ENCODE measurements at places on chromosomes 5 and 9.
A peak's percentile ranks its signal among the peaks of the same experiment; 100 is the strongest.

- DNase-seq, result no peak
Observed at GRCh38 chr9:113645227-113645977, 181.9 kb downstream of the RGS3 start.

DNA sequence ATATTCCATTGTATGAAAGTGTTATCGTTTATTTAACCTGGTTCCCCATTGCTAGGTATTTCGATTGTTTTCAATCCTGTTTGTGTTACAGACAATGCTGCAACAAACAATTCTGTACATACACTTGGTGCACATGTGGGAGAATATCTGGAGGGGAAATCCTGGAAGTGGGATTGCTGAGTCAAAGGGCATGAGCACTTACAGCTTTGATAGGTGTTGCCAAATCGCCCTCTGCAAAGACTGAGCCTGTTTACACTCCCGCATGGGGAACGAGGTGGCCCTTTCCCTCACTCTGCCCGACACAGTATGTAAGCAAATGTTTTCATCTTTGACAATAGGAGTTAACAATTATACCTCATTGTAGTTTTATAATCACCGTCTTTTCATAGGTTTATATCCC, 66.2 kb downstream of the PDE6A start:
- no peak for DNase-seq

- no peak for DNase-seq
Observed at GRCh38 chr5:149940941-149941644, 3.5 kb downstream of the PDE6A start.

DNA sequence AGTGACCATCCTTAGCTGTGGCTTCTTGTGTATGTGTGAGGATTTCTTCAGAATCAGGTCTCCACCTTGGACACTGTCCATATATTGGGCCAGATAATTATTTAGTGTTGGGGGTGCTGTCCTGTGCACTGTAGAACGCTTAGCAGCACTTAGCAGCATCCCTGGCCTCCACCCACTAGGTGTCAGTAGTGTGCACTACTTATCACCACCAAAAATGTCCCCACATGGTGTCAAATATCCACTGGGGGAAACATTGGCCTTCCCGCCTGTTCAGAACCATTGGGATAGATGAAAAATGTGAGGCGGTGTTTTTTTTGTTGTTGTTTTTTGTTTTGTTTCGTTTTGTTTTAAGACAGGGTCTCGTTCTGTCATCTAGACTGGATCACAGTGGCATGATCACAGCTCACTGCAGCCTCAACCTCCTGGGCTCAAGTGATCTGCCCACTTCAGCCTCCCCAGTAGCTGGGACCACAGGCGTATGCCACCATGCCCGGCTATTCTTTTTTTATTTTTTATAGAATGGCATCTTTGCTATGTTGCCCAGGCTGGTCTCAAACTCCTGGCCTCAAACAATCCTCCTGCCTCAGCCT, 67.7 kb downstream of the TENT4A start:
- peak; percentile 35 for DNase-seq

GRCh38 chr5:75071100-75071499, 18.7 kb upstream of the GCNT4 start:
- no peak for DNase-seq

- no peak for DNase-seq
Observed at GRCh38 chr5:72692231-72692637, 124.2 kb upstream of the TNPO1 start.

DNA sequence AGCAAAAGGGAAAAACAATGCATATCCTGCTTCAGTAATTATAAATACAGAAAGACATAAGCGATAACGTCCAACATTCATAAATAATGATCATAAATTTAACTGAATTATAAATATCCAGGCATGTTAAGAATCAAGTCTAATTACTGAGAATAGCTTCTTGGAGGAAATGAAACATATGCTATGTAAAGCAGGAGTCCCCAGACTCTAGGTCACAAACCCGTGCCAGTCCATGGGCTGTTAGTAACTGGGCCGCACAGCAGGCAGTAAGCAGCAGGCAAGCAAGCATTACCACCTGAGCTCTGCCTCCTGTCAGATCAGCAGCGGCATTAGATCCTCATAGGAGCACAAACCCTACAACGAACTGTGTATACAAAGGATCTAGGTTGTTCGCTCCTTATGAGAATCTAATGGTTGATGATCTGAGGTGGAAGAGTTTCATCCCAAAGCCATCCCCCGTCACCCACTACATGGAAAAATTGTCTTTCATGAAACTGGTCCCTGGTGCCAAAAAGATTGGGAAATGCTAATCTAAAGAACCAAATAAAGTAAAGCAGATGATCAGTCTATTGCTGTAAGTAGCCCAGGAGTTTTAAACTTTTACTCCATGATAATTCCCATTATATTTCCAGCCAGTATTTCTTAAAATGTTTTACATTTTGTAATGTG, 50.4 kb downstream of the CERT1 start:
- DNase-seq, result no peak

DNA sequence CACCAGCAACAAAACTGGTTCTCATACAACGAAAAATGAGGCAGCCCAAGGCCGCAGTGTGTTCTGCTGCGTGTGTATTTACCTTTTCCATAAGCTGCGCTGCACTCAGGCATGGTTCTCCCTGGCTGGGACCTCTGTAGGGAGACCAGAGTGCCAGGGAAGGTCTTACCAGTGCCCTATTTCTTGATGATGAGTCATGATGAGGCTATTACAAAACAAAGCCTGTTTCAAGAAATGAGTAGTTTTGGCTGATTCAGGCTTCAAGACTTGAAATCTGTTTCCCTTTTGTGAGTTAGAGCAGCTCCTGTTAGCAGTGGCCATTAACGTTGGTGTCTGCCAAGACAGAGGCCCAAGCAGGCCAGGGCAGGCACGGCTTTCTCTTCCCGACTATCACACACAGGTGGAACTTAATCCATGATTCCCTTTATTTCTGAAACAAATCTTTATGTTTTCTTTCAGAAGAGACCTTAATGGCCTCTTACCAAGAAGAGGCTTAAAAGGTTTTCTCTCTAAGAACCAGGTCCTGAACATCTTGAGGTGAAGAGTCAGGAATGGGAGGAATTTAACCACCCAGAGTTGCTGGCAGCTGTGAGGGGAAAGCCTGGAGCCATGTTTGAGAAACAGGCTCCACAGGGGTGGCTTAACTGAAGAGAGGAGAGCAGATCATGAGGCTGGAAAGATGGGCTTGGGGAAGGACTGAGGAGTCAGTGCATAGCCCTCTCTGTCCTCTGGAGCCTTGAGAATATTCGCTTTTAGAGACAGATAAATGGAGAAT, 41.4 kb upstream of the TIFAB start:
- peak; percentile 74 for DNase-seq

DNA sequence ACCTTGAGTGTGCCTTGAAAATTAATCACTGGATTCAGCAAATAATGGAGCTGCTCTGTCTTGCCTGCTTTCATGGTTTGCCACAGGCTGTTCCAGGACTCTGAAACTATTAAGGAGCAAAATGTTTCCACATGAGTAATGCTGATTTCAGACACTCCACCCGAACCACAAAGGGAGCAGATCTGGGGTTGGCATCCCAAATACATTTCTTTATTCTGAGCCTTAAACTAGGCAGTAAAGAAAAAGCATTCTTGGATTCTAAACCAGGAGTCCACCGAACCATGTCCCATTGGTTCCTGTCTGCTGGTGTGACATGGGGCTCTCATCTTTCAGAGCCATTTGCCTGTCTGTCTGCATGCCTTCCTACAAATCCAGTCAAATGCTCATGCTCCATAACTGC, 10.1 kb upstream of the C1QTNF3 start:
- no peak for DNase-seq

- peak; percentile 47 for DNase-seq
Observed at GRCh38 chr9:33264003-33264472, 470 bp downstream of the BAG1 start.

DNA sequence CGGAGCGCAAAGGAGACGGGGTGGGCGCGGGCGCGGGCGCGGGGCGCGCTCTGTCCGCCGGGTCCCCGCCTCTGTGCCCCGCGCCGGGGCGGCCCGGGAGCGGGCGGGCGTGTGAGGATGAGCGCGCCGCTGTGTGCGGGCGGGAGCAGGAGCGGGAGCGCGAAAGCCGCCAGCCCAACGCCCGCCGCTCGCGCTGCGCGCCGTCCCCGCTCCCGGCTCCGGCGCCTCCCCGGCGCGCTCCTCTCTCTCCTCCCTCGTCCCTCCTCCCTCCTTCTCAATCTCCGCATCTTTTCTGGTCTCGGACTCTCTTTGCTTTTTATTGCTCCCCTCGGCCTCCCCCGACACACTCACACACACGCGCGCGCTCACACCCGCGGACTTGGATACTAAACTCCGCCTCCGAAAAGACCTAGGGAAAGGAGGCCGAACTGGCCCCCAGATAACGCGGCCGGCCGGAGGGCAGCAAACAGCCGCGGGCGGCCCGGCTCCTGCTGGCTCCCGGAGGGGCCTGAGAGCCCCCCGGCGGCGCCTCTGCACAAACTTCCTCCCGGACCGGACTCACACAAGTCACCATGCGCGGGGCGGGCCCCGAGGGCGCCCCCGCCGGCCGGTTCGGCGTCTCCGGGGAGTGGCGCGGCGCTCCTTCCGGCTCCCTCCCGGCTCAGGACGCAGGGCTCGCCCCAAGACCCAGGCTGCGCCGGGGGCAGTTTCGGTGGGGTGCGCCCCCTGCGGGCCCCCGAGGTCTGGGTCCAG, at the start of gene FIBCD1:
FIBCD1 (minus strand) TSS at position 596 of the 753 bp plus-strand sequence. CDS start 640 bp downstream, outside the sequence.
- DNase-seq, result no peak

DNA sequence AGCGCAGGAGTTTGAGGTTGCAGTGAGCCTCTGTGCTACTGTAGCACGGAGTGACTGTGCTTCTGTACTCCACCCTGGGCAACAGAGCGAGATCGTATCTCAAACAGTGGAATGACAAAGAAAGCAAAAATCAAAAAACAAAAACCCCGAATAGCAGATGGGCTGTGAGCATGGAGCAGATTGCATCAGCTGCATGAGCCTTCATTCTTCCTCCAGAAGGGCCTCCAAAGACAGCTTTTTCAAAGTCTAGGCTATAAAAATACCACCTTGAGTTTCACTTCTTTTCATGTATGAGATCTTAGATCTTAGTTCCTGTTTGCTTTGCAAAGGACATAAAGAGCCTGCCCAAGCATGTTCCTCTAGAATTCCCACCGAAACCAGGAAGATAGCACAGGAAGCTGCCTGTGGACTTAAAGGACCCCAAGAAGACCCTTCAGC, 15.0 kb upstream of the HSPB3 start:
- DNase-seq, result peak; percentile 3

DNA sequence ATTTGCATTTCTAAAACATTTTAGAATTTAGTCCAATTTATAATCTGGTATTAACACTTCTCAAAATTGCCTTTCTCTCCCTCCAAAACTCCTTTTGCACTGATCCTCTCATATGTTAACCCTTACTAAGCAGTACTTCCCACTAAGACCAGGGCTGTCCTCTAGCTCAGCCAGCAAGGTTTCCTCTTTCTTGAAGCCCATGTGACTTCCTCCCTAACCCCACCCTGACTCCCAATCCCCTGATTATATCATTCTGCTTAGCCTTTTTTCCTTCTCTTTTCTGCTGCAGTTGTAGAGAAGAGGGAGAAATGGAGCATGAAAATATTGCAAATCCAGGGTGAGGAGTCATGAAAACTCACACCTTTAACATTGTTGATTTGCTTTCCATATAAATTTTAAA, 241.7 kb downstream of the MCTP1 start:
- no peak for DNase-seq
